Activated CD8-positive, alpha-beta memory T cell treated with anti-CD3 and anti-CD28 coated beads, Interleukin-2, amount 50 U/mL, for 4 hours (primary cell): ENCODE measurements at places on chromosomes 13 and 19.

DNA sequence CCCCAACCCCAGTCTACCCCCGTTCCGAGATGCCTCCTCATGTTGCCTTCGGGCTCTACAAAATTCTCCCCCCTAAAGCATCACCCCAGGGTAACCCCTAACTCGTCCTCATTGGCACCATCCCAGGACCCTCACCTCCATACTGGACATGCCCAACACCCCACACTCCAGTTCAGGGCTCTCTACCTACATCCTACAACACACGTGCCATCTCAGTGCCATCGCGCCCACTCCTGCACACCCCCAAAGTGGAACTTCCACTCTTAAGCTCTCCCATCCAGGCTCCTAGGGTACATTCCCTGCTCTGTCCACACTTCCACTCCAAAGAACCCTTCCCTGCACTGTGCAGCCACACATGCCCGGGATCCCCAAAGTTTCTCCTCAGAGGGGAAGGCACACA is 827 bp upstream of the FKRP start:
- DNase-seq = no peak

- no peak for DNase-seq
Observed at GRCh38 chr13:79500829-79501228, 19.9 kb downstream of the NDFIP2 start.

GRCh38 chr19:41927497-41928192 is 604 bp downstream of the ERFL start:
- DNase-seq = peak; percentile 57

GRCh38 chr13:110874508-110874960 is 40.3 kb downstream of the ANKRD10 start:
- DNase-seq = peak; percentile 44

- no peak for DNase-seq
Observed at GRCh38 chr13:109628251-109628699, 158.1 kb downstream of the IRS2 start.

DNA sequence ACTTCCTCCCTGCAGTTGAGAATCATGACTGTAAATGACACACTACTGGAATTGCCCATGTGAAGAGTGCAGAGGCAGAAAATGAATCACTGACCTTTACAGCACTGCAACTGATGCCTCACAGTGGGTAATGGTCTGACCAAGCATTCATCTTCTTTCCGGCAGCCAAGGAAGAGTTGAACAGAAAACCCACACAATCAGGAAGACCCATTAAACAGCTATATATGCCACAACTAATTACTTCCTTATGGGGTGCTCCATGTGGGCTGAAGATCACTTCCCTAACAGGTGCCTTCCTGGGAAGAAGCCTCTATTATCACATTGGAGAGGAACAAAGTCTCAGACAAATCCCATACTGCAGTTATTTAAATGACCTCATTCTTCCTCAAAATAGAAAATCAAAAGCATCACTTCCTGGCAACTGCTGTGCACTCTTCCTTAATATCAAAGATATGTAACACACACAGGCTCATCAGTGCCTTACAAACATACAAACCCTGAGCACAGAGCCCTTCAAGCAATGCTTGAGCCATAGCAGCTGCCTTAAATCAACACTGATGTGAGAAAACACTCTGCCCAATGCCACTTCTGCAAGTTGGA is 45.8 kb downstream of the RUBCNL start:
- DNase-seq = no peak

DNA sequence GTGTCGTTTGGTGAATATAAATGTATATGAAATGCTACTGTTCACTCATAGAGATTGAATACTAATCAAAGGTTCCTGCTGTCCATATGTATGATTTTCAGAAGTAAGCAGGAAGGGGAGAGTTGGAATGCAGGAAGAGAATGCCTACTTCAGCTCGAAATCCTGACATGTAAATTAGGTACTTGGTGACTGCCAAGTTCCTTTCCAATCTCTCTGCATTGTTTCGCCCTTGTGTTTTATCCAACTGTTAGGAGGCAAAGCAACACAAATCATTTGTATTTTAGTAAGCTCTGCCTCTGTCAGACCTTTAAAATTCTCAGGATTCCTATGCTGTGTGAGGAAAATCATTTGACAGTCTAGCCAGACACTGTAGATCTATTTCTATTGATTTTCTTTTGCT is 9.0 kb downstream of the STARD13 start:
- no peak for DNase-seq

GRCh38 chr19:34508540-34508939 is 27.0 kb downstream of the WTIP start:
- DNase-seq = no peak

DNA sequence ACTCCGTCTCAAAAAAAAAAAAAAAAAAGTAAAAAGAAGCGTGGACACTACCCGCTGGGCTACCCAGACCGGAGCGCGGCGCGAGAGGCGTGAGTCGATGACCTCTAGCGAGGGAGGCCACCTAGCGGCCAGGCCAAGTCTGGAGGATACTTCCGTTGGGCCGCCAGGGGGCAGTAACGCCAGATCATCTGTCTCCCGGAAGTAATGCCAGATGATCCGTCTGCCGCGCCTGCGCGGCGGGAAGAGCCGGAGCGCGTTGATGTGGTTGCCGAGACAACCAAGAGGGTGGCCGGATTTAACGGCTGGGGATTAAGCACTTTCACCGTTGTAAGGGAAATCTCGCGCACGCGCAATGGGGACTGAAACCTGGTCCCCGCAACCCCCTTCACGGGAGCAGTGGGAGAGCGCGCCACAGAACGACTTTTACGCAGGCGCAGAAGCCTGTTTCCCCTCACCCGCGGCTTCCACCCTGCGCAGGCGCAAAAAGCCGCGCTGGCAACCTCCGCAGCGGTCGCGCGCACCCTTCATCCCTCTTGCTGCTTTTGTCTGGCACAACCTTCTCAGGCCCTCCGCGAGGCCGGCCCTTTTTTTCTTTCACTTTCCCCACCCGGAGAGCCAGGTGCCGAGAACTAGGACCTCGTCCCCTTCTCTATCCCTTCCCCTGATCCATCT is 1.0 kb upstream of the U2AF2 start:
- DNase-seq = peak; percentile 98

- DNase-seq = peak; percentile 30
Observed at GRCh38 chr19:7830272-7830771, 304 bp downstream of the EVI5L start.
